ENCODE measurements at places on chromosomes 2 and 18.

- no peak for DNase-seq
Observed at GRCh38 chr2:46815121-46815802, 100.3 kb downstream of the MCFD2 start.

DNA sequence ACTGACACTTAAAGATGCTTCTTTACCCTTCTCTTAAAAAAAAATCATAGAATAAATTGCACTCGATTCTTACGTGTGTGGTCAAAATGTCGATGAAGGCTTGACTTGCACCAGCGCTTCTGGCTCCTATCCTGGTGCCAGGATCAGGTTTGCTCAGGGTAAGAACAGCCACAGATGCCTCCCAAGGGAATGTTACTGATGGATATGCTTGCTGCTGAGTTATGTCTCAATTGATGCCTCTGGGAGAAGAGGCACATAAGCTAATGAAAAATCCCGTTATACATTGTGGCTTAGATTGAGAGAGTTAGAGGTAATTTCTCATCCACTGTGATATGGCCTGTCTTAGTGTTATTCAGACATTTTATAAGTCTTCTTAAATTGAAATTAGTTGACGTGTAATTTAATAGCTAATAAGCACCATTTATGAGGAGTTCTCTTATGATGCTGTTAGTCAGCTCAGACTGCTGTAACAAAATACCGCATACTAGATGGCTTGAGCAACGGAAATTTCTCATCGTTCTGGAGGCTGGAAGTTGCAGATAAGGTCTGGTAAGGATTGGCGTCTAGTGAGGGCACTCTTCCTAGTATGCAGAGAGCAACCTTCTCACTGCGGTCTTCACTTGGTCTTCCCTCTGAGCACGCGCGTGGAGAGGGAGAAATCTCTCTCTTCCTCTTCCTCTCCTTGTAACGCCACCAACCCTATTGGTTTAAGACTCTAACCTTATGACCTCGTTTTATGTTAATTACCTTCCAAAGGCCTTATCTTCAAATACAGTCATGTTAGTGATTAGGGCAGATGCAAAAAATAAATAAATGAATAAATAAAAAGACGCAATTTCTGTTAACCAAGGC lies 116.6 kb upstream of the NOSTRIN start:
- no peak for DNase-seq

- DNase-seq, result no peak
Observed at GRCh38 chr2:37916512-37917082, 8.5 kb upstream of the RMDN2 start.

DNA sequence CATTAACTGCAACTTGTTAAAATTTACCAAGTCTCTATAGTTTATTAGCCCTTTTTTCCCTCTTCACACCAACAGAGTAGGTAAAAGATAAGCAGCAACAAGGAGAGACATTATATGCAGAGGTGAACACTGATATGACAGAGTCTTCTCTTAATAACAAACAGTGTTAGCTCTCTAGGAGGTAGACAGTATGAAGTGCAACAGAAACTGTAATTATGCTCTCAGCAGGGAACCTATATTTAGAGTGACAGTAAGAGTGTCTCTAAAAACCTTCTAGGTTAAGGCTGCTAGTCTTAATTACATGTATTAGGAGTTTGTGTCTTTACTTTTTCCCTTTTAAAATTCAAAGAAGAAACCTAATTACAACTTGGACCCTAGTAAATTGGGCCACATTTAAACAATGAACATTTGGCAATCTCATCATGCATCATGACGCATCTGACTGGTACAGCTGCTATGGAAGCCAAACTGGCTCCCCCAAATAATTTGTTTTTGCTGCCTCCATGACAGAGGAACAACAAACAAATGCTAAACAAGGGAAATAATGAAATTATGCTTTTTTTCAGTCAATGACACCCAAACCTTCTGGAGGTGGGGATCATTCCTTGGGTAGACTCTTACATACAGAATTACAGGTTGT lies 69.9 kb upstream of the MMADHC start:
- peak; percentile 97 for DNase-seq

DNA sequence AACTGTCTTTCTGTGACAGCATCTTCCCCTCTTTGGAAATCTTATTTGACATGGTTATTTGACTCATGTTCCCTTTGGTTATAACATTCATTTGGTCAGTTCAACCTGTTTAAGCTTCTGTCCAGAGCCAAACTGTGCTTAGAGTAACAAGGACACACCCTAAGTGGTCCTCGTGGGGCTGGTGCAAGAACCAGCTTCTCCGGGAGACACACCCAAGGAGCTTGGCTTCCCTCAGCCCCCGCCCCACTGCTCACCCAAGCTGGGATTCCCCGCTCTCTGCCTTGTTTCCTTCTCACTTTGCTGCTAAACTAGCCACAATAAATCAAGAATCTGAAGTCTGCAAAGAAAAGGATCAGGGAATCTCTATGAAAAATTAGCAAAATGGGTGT lies 1.4 kb downstream of the SCYGR3 start:
- no peak for DNase-seq

GRCh38 chr2:237686659-237687136 lies 59.3 kb downstream of the LRRFIP1 start:
- no peak for DNase-seq

DNA sequence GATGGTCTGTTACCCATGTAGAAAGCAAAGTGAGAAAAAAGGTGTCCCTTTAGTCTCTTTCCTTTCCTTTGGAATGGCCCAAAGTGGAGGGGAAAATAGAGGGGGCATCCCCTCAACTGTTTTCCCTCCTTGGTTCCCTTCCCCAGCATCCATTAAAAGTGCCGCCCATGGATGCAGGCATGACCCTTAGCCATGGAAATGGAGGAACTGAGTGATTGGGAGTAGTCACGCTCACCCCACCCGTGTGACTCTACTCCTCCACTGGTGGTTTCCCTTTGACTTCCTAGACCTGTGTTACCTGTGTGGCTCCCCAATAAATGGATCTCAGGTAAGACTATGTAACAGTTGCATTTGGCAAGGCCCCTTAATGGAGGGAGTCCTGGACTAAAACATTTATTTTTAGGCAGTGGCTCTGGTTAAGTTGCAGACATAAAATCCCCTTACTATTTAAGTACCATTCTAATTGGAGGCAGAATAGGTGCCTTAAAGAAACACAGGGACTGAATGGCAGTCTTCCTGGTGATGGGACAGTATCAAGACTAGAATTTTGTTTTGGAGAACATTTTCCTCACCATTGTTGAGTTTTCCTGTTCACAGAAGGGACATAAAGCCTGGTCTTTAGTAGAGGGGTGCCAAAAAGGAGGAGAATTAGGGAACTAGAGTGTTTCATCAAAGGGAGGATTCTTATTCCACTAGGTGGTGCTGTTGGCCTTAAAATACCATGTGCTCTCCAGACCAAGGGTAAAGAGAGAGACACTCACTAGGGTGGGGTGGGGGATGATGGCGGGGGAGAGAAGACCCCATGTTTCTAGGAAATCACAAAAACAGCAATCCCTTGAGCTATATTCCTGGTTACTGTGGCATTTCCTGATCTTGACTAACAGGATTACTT lies 25.7 kb upstream of the PLA2R1 start:
- no peak for DNase-seq

DNA sequence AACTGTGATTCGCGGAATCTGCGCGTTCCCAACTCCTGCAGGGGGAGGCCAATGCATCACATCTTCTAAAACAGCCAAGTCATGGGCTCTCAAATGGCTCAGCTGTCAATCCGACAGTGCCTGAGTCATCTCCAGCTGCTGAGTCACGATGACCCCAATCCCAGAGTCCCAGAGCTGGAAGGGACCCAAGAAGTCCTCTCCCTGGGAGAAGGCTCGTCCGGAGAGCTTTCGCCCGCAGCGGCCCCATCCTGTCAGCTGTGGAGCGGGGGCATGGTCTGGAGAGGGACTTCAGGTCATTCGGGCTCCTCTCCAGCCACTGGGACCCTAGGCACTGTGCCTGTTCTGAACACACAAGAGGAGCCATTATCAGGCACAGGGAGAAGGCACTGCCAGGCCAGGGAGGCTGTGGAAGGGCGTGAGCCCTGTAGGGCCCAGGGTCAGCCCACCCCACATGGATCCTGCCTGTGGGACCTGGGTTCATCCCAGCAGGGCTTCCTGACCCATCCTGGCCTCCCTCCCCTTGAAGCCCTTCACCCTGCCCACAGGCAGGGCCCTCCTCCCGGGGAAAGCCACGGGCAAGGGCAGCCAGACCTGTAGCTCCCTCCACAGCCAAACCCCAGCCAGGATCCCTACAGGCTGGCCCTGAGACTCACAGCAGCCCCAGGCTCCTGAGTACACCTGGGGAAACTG lies 47.6 kb upstream of the GPC1 start:
- DNase-seq, result no peak

DNA sequence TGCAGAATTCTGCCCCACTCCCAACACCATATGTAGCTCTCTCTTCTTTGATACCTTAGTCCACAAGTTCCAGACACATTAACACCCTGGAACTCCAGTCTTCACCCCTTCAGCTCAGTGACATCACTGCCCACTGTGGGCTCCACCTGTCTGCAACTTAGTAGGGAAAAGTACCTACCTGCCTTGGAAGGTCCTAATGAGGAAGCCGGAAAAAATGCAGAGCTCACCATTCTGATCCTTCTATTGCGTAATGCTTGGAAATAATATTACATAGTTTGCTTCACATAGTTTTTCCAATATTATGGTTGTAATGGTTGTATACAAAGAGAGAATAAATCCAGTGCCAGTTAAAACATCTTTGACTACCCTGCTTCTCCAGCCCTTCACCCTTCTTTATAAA lies 738.4 kb downstream of the RNF144A start:
- no peak for DNase-seq

GRCh38 chr2:65730186-65730585 lies 297.8 kb upstream of the SPRED2 start:
- no peak for DNase-seq

GRCh38 chr2:211611061-211611518 lies 927.5 kb downstream of the ERBB4 start:
- DNase-seq, result peak; percentile 79

DNA sequence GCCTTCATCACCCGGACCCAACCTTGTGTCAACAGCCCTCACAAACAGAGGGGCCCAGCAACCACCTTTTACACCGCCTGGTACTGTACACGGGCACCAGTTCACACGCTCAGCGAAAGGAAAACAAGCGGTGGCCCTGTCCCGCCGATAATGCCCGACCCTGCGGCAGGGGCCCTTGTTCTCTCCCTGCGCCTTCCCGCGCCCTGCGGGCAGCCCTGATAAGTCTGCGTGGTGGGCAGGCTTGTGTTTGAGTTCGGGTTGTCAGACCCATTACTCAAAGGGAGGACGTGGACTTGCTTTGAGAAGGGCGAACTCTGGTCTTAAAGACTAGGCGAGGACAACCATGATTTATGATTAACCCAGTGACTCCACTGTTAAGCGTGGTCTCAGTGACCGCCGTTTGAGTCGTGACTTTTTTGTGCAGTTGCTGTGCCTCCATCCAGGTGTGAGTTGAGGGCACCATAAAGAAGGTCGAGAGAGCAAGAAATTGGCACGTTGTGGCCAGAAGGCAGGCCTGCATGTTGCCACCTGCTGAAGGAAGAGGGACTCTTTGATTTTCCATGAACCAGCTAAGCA lies 167.4 kb upstream of the GATA6 start:
- no peak for DNase-seq

DNA sequence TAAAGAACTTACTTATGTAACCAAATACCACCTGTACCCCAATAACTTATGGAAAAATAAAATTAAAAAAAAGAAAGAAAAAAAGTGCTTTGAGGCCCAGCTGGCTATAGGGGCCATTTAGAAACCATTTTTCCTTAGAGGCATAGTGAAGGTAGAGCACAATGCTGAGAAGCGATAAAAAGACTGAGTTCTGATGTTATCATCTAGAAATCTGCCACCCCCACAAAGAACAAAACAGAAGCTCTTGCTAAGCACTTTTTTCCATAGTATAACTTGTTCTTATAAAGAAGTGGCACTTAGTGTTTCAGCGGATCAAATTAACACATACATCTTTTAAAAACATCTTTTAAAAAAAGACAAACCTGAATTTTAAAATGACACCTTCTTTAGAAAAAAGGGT lies 51.4 kb downstream of the ICOS start:
- peak; percentile 16 for DNase-seq

DNA sequence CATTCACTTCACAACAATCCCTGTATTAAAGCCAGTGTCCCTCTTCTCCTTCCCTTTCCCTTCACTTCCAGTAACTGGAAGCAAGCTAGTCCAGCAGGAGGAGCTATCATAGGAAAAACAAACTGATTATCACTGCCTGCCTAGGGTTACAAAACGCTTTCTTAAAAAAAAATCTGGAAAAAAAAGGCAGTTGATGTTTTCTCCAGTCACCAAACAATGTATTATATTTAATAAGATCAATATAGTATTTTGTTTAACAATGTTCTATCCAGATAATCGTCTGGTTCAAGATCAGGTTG lies 78.8 kb upstream of the ITGB6 start:
- peak; percentile 58 for DNase-seq

GRCh38 chr18:57887543-57888383 lies 84.6 kb upstream of the ATP8B1 start:
- no peak for DNase-seq

DNA sequence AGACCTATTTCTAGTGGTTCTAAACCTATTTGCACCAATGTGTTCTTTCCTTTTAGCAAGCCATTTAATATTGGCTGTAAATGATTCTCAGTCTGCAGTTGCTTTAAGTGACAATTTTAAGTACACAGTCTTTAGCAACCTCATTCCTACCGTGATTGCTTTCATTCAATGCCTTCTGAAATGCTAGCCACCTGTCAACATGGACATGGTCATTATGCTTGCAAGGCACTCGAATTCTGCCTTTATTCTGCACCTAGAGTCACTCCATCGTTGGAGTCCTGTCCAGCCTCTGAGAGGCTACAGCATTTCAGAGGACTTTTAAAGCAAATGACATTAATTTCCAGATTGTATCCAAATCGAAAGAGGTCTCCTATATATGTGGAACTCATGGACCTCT lies 115.1 kb downstream of the IRS1 start:
- DNase-seq, result no peak

DNA sequence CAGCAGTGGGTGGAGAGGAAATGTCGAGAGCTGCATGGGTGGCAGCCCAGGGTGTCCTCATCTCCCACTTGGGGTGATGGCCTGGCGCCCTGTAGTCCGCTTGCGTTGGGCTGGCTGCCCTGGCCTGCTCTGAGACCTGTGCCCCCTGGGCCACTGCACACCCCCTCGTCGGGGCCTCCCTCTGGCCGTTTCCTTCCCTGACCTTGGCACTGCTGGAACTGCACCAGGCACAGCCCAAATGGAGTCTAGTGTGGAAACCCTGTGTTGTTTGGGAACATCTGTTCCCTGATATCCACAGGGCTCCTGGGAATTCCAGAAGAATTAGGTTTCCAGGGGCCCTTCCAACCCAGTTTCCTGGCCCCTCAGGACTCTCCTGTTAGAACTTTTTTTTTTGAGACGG lies 13.9 kb downstream of the EFHD1 start:
- DNase-seq, result no peak

DNA sequence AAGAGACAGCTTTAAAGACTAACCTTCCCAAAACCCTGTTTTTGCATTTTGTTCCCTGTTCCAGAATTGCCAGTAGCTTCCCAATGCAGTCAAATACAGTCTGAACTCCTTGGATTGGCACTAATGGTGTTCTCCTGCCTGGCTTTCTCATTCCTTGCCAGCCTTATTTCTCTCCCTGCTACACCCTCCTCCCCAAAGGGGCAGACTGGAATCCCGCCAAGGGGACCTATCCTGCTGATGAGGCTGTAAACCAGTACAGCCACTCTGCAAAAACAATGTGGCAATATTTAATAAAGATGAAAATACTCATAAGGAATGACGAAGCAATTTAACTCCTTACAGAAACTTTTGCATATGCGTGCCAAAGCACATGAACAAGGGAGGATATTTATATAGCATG lies 4.5 kb upstream of the SLC4A5 start:
- no peak for DNase-seq

Data from NCI-H2227 treated with DMSO at 0.1 percent for 48 hours (cell line).